ENCODE measurements at places on chromosomes 6 and 20. TPM values are rescaled to one million over a fixed set of nuclear protein-coding genes. Genes with fewer than 3 reads are reported as not detected.

DNA sequence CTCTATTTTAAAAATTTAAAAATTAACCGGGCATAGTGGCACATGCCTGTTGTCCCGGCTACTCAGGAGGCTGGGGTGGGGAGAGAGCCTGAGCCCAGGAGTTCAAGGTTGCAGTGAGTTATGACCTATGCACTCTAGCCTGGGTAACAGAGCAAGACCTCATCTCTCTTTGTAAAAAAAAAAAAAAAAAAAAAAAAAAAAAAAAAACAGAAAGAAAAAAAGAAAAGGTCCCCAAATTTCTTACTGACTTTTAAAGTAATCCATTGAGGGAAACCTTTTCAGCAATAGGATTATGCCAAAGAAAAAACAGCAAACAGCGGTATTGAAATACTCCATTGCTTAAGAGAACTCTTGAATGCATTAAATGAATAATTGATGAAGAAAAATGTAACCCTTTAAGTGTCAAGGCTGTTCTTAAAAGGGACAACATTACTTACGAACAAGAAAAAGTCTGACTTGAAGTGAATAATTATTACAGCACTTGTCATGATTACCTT, 6.0 kb upstream of the DNAAF9 start:
- DNase-seq = no peak

GRCh38 chr6:12276930-12277315, 13.2 kb upstream of the EDN1 start:
- no peak for DNase-seq

EFCAB8 gene
- total RNA-seq = not detected

DNA sequence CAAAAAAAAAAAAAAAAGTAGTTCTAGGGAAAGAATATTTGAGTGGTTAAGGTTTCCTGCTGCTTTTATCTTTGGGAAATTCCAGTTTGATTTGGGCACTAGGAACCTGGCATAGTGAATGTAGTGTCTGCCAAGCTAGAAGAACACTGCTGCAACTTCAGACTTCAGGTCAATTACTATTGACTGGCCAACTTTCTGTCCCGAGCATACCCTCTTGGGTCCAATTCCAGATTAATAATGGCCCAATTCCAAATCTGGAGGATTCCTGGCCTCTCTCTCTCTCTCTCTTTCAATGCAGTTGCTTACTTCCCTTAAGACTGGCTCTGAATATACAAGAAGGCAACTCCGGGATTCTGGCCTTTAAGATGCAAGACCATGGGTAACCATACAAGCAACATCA, 74.9 kb downstream of the ANKEF1 start:
- DNase-seq = no peak

DNA sequence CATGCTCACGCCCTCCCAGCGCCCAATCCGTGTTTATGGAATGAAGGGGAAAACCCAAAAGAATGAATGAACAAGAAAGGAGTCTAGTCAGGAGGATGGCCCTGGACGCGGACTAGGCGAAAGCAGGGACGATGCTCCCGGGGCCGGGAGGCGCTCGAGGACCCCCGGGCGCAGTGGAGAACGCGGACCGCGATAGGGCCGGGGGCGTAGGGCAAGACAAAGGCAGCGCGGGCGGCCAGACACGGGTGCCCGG, 758 bp downstream of the GCLC start:
- DNase-seq = no peak

DNA sequence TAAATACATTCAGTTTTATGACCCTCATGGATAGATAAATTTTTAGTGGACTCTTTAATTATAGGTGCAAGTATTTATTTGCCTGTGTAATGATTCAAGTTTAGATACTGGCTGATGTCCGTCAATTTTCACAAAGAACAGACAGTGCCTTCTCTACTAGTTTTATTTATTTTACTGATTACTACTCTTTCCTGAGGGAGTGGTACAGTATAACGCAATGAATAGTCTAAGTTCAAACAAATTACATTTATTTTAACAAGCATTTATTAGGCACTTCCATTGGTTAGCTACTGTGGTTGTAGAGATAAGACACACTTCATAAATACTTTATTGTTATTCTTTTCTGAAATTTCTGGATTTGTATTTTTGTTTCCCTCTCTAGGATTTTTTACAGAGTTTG, 74.3 kb downstream of the ADGRG6 start:
- DNase-seq = no peak

EPB41L2 gene
- 114 TPM for total RNA-seq

DNA sequence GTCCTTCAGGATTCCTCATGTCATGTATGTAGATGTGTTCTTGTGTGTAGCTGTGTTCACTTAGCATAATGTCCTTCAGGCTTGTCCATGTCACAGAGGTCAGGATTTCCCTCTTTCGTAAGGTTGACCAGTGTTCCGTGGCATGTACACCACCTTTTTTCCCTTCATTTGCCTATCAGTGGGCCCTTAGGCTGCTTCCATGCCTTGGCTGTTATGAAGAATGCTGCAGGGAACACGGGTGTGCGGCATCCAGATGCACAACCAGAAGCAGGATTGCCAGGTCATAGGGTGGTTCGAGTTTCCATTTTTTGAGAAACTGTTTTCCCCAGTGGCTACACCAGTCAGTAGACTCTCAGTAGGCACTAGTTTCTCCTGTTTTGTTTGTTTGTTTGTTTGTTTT, 29.2 kb downstream of the SYNDIG1 start:
- no peak for DNase-seq

DNA sequence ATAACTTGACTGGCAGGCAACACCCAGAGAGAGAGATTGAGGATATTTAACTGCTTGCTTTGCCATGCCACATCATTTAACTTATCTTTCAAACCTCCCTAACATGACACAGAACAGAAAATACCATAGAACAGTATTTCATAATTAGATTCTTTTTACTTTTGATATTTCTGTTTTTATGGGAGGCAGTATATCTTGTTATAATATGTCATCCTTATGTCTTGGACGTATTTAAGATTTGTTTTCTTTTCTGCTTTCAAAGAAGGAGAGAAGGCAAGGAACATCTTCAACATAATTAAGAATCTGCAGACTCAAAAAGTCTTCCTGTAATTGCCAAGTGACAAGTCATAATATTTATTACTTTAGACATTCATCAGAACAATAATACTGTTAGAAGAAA, 1283.7 kb downstream of the GRIK2 start:
- no peak for DNase-seq

SAMD10 gene
- 8.0 TPM for total RNA-seq

OR2H1 gene
- not detected for total RNA-seq

Measured in neural crest cell (in vitro differentiated cells).